ENCODE measurements at places on chromosomes 3 and 15.

- DNase-seq, result no peak
These were observed 8.2 kb downstream of the SLC27A2 start for GRCh38 chr15:50190166-50190570.

GRCh38 chr3:156808025-156808424 is 18.1 kb upstream of the LEKR1 start:
- DNase-seq, result no peak

- DNase-seq, result no peak
These were observed 25.4 kb downstream of the EHD4 start for GRCh38 chr15:41946970-41947369.

- no peak for DNase-seq
These were observed 33.6 kb downstream of the FOXP1 start for GRCh38 chr3:71549951-71550350.

DNA sequence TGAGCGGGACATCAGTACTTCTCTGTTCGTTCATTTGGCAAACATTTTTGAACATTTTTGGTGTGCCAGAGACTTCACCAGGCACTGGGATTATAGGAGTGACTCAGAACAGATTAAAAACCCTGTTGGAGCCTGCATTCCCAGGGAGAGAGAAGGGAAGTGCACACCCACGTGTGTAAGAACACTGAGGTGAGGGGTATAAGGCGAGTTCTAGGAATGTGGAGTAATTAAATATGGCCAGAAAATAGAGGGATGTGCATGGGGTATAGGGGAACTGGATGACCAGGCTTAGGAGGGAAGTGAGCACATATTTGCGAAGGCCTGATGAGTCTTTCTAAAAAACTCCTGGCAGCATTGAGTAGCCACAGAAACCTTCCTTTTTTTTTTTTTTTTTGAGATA is 401.2 kb upstream of the C2CD4B start:
- no peak for DNase-seq

GRCh38 chr3:78689378-78689777 is 1078.4 kb downstream of the ROBO1 start:
- DNase-seq, result no peak
